ENCODE measurements at places on chromosomes 13 and 19.

- no peak for DNase-seq
Observed at GRCh38 chr13:28464861-28465460, 30.0 kb downstream of the FLT1 start.

GRCh38 chr19:47111682-47112165, 1.9 kb downstream of the ZC3H4 start:
- no peak for DNase-seq

DNA sequence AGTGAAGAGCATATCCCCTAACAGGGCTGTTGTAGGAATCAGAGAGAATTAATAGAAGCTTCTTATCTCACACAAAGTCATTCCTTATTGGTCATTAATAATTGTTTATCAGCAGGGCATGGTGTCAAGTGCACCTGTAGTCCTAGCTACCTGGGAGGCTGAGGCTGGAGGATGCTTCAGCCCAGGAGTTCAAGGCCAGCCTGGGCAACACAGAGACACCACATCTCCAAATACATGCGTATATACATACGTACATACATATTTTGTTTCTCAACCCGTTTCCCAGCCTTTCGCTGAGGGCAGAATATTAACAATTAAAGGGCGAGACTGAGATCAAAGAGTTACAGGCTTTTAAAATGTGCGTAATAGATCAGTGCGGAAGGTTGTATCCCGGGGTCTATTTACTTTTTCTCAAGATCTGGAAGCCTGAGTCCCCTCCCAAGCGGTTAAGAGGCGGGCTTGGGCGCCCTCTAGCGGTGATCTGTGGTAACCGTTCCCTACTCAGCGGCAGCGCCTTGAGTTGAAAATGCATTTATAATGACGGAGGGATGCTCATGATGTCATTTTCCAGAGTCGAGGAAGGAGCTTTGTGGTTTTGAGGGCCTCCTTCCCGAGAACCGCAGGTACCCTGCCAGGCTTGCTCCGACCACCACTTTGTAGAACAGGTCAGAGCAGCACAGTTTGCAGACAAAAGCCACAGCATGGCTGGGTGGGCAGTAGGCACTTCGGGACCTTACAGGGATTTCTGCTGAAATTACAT, 169.6 kb upstream of the GPR12 start:
- DNase-seq = peak; percentile 92

DNA sequence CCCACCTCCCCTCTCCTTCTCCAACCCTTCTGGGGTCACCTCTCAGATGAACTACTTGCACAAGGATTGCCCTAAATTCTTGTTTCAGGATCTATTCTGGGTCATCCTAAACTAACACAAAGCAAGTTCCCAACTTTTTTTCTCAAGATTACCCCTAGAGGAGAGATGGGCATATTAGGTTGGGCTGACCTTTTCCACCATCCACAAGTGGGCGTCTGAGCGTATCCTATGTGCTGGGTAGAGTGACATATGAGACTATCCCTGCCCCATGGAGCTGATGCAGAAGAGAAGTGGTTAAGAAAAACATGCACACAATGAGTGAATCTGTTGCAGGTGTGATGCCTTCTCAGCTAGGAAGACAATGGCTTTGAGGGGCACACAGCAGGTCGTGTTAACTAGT, 132.7 kb downstream of the CACNA1A start:
- no peak for DNase-seq

GRCh38 chr13:73717632-73718031, 416.6 kb downstream of the KLF12 start:
- DNase-seq = no peak

- no peak for DNase-seq
Observed at GRCh38 chr13:74015137-74015536, 119.1 kb downstream of the KLF12 start.

DNA sequence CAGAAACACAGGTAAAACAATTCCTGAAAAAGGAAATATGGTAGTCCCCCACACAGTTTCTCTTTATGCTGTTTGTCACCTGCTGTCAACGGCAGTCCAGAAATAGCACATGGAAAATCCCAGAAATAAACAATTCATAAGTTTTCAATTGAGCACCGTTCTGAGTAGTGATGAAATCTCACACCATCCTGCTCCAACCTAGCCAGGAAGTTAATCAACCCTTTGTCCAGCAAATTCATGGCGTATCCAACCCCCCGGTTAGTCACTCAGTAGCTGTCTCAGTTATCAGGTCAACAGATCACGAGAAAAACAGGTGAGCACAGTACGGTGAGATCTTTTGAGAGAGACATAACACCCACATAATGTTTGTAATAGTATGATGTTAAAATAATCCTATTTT, 74.2 kb downstream of the TUBGCP3 start:
- no peak for DNase-seq

DNA sequence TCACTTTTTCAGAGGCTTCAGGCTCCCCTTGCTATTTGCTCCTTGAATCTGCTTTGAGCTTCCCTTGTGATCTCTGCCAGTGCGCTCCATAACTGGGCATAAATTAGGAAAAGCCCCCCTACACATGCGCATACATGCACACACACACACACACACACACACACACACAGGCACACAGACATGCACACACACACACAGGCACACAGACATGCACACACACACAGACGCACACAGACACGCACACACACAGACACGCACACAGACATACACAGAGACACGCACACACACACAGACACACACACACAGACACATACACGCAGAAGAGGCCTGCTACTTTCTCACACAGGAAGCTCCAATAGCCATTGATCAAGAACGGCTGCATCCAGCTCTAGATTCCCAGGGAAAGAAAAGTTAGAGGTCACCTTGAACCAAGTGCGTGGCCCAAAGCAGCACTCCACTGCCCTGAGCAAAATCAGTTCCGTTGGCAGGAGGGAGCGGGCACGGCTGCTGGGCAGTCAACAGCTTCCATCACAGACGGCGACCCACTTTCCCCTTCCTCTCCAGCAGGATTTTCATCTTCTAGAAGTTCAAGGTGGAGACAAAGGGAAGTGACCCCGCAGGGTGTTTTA, 145.6 kb downstream of the DPF1 start:
- no peak for DNase-seq

All from neural crest cell (in vitro differentiated cells).